ENCODE measurements at places on chromosomes 1 and 21.

DNA sequence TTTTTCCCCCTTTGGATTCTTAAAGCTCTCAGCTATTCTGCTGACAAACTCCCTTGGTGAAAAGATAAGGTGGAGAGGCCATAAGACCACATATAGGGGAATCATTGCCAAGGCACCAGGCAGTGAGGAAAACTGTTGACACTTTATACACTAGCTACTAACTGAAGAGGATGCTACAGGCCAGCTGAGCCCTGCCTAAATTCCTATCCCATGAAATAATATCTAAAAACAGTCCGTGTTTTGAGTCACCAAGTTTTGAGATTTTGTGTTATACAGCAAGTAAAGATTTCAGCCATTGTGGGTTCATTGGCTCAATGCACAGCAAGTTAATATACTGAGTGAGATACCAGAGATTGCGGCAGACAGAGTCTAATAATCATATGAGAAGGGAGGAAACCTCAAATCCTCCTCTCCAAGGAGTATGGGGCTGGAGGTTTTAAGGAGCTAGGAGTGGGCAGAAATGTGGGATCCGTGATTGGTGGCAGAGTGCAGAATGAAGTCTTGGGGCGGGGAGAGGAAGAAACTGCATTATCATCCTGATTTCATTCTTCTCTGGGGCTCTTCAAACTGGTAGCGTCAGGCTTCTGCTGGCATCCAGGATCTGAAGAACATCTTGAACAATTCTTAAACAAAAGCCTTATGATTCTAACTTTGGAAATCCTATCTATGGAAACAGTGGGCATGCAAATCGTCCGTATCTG lies 9.2 kb downstream of the CLDN8 start:
- DNase-seq: no peak

DNA sequence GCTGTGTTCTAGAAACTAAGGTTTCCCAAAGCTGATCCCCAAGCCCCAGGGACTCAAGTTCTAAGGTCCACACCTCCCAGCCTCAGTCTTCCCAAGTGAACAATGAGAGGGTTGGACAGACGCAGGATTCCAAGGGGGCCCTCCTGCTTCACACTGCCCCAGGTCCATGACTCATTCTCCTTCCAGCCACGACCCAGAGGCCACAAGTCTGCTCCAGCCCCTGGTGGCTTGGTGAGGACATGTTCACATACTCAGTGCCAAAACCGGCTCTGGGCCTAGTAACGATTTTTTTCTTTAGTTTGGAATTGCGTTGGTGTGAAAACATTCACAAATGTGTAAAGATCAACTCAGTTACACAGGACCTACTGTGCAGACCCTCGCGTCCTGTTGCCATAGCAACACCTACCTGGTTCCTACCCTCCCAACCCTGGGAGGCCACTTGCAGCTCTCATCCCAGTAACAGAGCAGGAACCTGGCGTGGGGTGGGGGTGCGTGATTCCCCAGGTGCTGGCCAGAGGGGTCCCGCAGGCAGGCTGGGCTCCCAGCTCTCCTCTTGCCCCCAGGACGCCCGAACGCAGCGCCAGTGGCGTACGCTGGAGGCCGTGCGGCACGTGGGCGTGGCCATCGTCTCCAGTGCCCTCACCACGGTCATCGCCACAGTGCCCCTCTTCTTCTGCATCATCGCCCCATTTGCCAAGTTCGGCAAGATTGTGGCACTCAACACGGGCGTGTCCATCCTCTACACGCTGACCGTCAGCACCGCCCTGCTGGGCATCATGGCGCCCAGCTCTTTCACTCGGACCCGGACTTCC lies 57.0 kb downstream of the DISP3 start:
- no peak for DNase-seq

DNA sequence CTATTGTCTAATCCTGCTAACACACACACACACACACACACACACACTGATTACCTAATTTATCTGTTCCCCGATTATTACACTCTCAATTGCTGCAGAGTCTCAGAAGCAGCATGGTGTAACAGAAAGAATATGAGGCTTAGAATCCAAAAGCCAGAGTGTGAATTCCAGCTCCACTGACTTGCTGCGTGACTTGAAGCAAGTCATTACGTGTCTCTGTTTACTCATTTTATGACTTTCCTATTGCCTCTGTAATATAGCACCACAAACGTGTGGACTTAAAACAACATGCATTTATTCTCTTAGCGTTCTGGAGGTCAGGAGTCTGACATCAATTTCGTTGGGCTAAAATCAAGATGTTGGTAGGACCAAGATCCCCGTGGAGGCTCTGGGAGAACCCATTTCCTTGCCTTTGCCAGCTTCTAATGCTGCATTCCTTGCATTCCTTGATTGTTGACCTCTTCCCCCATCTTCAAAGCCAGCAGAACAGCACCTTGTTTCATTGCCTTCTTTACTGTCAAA lies 55.9 kb upstream of the ATP5PO start:
- no peak for DNase-seq

DNA sequence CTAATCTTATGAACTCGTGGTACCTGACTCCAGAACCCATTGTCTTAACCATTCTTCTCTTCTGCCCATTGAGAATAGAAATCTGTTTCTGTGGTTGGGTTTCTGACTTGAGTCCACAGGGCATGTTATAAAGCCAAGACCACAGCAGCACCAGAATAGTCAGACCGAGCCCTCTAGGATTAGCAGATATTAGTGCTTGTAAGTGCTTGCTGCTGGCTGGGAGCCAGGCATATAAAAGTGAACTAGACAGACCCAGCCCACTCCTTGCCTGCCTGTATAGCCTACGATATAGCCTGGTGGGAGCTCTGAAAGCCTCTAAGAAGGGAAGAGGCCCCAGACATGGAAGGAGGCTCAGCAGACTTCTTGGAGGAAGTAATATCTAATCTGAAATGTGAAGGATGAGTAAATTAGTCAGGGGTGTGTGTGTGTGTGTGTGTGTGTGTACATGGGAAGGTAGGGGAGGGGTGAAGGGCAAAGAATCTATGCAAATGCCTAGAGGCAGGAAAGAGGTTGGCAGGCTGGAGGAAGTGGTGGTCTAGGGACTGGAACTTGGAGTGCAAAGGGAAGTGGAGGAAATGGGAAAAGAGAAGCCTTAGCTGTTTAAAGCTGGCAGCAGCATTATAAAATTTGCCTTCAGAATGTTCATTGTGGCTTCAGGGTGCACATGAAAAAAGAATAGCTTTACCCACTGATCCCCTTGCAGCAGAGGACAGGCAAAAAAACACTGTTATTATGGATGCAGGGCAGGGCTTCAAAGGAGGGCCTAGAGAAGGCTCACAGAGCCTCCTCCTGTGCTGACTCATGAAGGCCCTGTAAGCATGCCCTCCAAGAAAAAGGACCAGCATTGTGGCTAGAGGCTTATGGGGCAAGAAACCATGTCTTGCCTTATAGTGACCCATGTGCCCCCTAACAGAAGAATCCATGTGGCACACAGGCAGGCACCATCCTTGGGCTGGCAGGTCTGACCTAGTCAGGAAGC lies 169.2 kb downstream of the LMX1A start:
- no peak for DNase-seq

DNA sequence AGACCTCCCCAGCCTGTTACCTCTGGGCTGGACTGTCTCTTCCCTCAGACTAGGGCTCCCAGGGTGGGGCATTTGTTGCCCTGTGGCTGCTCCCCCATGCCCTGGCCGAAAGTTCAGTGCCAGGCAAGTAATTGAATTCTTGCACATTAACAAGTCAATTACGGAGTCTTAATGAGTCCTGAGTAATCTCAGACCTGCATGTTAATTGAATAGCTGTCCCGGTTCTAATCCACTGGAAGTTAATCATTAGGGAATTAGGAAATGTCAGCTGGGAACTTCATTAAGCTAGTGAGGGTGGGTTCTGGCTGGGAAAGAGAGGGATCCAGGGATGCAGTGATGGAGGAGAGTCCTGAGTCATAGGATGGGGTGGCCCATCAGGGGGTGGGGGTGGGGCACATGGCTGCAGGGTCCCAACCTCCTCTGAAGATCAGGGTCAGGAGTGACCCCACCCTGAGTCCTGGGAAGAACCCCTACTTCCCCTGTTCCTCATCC lies 47.1 kb upstream of the CSF3R start:
- DNase-seq: no peak

GRCh38 chr1:245298781-245299180 lies 144.0 kb downstream of the KIF26B start:
- DNase-seq: no peak

DNA sequence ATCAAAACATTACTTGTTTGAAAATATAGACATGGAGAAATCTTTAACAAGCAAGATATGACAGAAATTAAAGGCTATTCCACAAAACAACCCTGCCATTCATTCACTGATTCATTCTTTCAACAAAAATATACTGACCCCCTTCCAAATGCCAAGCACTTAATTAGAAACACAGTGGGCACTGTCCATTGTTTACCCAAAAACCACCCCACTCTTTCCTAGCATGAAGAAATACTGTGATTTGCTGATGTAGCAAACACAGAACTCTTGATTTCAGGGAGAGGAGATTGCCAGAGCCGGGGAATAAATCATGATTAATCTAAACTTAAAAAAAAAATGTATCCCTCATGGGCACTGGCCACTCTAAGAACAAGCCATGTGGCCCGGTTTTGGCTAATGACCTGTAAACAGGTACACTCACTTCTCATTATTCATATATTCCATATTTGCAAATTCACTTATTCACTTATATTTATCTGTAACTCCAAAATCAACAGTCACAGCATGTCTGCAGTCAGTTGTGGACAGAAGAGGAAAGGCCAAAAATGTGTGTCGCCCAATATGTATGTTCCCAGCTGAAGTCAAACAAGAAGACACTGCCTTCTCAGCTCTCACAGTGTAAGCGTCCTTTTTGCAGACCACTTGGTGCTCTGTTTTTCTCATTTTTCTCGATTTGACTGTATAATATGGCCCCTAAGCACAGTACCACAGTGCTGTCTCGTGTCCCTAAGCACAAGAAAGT lies 133.1 kb downstream of the SMYD3 start:
- no peak for DNase-seq

DNA sequence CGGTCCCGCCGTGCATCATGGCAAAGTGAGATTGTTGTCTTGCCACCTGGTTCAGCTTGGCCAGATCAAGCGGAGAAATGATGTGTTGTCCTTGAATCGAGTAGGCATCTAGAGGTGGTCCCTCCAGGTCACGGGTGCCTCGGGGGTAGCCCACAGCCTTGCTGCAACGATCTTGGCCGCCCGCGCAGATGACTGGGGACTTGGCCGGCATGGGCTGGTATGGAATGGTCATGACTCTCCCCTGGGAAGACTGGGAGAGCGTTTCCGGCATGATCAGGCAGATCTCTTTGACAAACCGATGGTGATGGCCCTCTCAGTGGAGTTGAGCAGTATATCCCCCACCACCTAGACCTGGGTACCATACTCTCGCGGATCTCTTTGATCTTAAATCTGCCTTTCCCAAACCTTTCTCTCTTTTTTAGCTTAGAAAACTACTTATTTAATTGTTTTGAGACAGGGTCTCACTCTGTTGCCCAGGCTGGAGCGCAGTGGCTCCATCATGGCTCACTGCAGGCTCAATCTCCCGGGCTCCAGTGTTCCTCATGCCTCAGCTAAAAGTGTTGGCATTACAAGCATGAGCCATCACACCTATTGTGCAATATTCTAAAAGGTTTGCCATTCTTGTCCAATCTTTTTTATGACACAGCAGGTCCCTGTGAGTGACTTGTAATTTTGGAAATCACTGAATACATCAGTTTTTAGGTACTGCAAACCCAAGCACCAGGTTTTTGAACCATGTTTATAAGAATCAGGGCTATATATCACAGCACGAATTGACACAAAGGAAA lies 9.4 kb upstream of the ELAPOR1 start:
- no peak for DNase-seq

DNA sequence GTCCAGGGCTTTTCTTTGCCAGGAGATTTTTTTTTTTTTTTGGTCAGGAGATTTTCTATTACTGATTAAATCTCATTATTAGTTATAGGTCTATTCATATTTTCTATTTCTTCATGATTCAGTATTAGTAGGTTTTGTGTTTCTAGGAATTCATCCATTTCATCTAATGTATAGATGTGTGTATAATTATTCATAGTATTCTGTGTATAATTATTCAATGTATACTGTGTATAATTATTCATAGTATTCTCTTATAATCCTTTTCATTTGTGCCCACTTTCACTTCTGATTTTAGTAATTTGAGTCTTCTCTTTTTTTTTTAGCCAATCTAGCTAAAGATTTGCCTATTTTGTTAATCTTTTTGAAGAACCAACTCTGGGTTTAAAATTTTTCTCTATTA lies 12.3 kb upstream of the PNRC2 start:
- DNase-seq: no peak

GRCh38 chr1:223741861-223742260 lies 29.5 kb downstream of the CAPN2 start:
- no peak for DNase-seq

DNA sequence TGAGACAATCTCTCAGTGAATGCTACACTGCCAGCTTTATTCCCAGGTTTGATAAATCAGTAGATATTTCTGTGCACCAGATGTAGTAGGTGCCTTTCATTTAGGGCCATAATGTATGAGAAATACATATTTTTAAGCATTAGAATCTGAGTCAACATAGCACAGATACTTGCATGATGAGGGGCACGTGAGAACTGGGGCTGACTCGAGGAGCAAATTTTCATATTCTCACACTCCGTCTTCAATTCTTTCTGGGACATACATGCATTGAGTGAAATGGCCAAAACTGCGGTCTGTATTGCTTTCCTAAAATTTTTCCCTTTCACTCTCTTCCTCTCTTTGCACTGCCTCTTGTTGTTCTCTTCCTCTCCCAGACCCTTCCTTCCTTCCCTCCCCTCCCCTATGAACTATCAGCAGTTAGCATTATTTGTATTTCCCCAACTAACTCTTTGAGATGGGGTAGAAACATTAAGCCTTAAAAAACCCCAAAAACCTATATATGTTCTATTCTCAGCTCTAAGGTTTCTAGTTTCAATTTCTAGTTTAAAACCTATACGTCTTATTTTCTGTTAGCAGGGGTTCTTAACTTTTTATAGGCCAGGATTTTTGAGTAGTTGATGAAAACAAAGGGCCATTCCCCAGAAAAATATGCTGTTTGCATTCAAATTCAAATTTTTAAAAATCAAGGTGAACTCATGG lies 289.1 kb downstream of the PTBP2 start:
- DNase-seq: no peak

DNA sequence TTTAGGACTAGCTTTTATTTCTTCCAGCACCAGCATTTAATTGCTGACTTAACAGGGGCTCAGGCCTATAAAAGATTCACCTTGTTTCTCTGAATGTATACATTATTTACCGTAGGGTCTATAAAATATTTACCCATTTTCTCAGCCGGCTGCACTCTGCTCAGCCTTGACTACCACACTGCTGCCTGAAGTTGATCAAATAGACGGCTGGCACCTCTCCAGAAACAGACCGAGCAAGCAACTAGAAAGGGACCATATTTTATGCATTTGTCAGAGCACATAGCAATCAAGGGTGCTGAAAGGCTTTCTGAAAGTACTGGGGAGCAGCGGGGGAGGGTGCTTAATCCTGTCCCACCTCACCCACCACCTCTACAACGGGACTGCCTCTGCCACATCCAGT lies 64.7 kb upstream of the FGGY start:
- DNase-seq: no peak

GRCh38 chr1:46246548-46247435 lies 771 bp upstream of the RAD54L start:
- DNase-seq: peak; percentile 37

- DNase-seq: no peak
Observed at GRCh38 chr1:91924146-91924545, 25.1 kb upstream of the BRDT start.

GRCh38 chr1:108591466-108591865 lies 31.6 kb downstream of the EEIG2 start:
- DNase-seq: no peak

All from activated T-helper 1 cell treated with anti-CD3 and anti-CD28 coated beads, Interleukin-2, amount 50 U/mL, for 16 hours (primary cell).